ENCODE measurements at places on chromosomes 16 and 17.

GRCh38 chr17:48769009-48769675, 40.6 kb upstream of the HOXB13 start:
- DNase-seq, result no peak

- no peak for DNase-seq
These were observed 27.3 kb downstream of the ANKFY1 start for GRCh38 chr17:4236456-4236855.

GRCh38 chr16:30837904-30838303, 50.9 kb upstream of the ZNF629 start:
- DNase-seq, result no peak

DNA sequence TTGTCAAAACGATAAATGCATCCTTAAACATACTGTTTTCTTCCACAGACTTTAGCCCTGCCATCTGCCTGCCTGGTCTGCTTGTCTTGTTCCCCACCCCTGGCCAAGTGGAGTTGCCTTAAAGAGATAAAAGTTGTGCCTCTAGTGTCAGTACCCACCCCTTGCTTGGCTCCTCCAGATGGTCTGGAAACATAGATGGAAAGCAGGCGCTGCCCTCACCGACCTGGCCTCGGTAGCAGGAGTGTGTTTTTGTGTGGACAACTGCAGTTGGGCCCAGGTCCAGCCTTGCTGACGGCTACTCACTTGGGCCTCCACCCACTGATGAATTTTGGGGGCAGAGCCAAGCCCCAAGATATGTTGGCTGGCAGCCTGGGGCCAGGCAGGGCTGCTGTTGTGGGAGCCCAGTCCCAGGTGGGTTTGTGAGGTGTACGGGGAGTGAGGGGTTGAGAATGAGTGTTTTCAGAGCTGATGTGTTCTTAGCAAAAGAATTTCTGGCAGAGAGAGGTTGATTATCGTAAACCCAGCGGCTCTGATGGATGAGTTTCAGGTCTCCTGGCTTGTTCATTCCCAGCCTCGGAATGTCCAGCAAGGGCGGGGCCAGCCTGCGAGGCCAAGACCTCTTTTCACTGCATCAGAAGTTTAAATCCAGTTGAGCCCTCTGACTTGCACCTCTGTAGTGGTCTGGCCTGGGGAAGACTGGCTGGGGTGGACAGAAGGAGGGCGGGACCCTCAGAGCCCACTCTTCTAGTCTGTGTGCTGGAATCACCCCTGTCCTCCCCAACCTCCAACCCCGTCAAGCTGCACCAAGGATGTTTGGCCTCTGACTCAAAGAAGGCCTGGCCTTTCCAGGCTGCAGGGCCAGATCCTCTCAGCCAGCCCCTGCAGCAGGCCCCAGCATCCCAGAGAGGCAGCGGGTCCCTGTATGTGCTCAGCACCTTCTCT, 179.7 kb downstream of the RAB11FIP4 start:
- DNase-seq, result no peak

DNA sequence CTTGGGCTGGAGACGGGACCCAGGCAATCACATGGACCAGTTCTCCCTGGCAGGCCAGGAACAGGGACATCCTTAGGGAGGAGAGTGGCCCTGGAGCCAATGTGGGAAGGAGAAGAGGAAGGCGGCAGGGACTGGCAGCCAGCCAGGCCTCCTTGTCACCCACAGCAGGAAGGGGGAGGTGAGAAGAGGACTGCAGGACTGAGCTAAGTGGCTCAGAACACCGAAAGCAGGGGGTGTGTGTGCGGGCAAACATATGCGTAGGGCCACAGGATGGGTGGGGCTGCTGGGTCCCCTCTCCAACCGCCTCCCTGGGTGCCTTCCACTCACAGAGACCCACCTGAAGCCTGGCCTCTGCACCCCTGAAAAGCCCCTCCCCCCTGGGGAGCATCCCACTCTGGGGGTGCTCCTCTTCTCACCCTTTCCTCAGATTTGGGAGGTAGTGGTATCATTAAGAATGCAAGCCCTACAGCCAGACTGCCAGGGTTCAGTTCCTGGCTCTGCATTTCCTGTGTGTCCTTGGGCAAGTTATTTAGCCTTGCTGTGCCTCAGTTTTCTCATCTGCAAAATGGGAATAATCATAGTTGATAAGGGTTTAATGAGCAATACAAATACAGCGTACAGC, 8.1 kb downstream of the PNMT start:
- peak; percentile 44 for DNase-seq

GRCh38 chr16:23863511-23864422, 28.0 kb downstream of the PRKCB start:
- DNase-seq, result no peak

- DNase-seq, result no peak
These were observed 13.8 kb downstream of the ITGB3 start for GRCh38 chr17:47267354-47267828.

Measured in CD8-positive, alpha-beta memory T cell (primary cell).